Stimulated activated naive CD4-positive, alpha-beta T cell treated with Interleukin-2 at 50 U/mL for 16 hours (primary cell): ENCODE measurements at places on chromosomes 12 and 14.

DNA sequence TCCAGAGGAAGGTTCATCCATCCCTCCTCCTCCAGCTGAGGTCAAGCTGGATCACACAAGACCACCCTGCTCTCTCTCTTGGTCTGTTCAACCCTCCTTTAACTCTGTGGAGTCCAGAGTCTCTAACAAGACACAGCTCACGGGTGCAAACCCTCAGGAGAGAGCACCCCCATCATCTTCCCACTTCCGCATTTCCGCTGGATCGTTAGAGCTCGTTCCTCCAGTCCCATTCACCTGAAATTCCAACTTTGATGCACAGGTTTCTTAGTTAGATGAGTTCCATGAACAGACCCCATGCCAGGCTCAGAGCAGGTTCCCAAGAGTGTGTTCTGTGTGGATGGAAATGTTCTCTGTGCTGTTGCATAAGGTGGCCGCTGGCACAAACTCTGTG, 44.5 kb upstream of the P2RX7 start:
- DNase-seq = no peak

- no peak for DNase-seq
Measured at GRCh38 chr12:27578689-27579372, 54.8 kb downstream of the PPFIBP1 start.

- no peak for DNase-seq
Measured at GRCh38 chr12:119200601-119201000, 21.9 kb downstream of the HSPB8 start.

GRCh38 chr14:54291491-54292191, 105.2 kb upstream of the CDKN3 start:
- DNase-seq = no peak
